Epithelial cell of esophagus (primary cell): ENCODE measurements at places on chromosomes 11 and 22.
A peak's percentile ranks its signal among the peaks of the same experiment; 100 is the strongest.

DNA sequence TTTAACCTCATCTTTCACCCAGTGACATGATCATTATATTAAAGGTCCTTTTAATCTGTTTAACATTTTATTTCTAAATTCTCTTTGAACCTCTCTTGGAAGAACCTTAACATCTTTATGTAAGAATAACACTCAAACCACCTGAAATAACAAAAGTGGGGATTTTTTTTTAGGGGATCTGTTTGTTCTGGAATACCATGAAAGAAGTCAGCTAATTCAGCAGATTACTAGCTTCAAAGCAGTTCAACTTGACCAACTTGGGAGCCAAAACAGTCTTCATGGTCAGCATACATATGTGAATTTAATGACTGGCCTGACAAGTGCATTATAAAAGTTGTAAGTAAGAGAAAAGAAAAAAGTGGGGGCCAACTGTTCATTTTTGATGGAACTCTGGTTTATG lies 52.3 kb downstream of the CCDC34 start:
- no peak for DNase-seq

DNA sequence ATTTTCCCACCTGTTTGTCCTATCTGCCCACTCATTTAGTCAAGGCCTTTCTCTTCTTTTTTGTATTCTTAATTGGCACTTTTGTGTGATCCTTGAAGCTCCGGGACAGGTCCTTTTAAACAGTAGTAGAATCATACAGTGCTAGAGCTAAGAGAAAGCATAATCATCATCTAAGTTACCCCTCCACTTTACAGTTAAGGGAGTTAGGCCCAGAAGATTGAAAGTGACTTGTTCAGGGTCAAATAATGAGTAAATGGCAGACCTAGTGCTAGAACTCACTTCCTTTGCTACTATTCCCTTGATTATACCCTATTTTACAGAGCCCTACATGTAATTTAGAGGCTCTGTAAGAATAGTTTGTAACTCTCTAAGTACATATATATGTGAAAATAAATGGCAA lies 2.5 kb downstream of the USP47 start:
- DNase-seq = no peak

- no peak for DNase-seq
Observed at GRCh38 chr11:115716080-115716479, 211.9 kb upstream of the CADM1 start.

- DNase-seq = no peak
Observed at GRCh38 chr11:125157953-125158680, 6.4 kb upstream of the PKNOX2 start.

GRCh38 chr11:61940466-61940865 lies 9.7 kb upstream of the BEST1 start:
- no peak for DNase-seq

DNA sequence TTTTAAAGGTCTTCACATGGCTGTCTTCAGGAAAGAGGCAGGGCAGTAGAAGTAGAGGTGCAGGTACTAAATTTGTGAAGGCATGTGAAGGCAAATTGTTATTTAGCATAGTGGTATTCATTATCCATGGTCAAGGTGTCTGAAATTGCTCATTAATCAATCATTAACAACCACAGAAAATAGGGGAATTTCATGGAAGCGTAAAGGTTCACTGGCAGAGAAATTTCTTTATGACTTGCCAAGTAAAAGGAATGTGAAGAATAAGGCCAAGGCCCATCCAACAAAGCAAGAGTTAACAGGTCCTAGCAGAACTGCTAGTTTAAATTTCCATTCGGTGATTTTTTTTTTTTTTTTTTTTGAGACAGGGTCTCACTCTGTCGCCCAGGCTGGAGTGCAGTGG lies 59.0 kb downstream of the RSF1 start:
- DNase-seq = no peak

DNA sequence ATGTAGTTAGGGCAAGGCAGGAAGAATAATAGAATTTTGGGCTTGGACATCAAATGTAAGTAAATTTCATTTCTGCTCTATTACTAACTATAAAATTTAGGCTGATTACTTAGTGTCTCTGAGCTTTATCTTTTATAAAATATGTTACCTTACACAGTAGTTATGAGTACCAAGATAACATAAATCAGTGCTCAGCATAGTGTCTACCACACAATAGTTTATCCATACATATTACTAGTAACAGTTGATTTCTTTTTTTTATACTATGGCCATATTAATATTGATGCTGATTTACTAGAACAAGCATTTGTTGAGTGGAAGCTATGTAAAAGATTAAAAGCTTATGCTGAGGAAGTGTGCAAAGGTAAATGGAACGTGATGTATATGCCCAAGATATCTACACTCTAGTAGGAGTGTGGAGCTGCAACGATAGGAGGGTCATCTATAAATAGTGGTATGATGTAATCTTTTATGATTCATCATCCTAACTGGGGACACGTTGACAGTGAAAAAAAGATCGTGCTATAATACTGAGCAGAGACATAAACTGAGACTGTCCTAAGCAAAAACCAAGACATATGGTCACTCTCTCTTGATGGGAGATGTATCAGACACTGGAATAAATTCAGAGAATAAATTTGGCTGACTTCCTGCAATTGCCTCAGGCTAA lies 8.7 kb upstream of the SLC5A12 start:
- peak; percentile 3 for DNase-seq

GRCh38 chr11:14288189-14288935 lies 70.6 kb downstream of the RRAS2 start:
- peak; percentile 51 for DNase-seq

- DNase-seq = peak; percentile 70
Observed at GRCh38 chr11:131025020-131025419, 108.7 kb upstream of the SNX19 start.

GRCh38 chr11:17556999-17557398 lies 9.9 kb downstream of the OTOG start:
- DNase-seq = no peak

- DNase-seq = no peak
Observed at GRCh38 chr22:41831383-41831782, 1.5 kb upstream of the SREBF2 start.

GRCh38 chr22:40733919-40734318 lies 54.6 kb downstream of the MCHR1 start:
- no peak for DNase-seq

DNA sequence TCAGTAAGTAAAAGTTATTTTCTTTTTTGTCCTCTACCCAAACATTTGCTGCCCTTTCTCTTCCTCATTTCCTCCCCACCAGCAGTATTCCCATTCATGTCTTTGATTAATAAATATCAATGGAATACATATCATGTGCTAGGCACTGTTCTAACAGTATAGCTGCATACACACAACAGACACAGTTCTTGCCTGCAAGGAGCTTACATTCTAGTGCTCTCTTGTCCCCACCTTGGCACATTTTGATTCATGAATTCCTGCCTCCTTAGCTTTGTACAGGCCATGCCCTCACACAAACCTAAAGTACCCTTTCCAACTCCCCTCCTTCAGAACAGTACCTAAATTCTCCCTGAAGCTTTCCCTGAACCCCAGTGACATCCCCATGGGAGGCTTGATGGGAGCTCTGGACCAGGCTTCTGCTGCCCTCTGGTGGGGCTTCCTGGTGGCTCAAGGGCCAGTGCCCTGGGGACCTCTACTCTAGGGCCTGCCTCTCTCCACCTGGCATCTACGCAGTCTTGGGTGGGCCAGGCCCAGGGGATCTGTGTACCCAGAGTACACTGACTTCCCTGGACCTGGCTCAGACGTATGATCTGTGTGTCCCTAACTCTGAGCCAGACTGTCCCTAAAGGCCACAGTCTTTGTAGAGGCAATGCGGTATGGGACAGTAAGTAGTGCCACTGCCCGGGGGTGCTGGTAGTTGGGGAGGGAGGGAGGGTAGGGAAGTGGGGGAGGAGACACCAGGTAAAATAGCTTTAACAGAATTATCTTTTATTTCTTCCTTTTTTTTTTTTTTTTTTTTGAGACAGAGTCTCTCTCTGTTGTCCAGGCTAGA lies 14.1 kb downstream of the RPS13 start:
- DNase-seq = peak; percentile 62

DNA sequence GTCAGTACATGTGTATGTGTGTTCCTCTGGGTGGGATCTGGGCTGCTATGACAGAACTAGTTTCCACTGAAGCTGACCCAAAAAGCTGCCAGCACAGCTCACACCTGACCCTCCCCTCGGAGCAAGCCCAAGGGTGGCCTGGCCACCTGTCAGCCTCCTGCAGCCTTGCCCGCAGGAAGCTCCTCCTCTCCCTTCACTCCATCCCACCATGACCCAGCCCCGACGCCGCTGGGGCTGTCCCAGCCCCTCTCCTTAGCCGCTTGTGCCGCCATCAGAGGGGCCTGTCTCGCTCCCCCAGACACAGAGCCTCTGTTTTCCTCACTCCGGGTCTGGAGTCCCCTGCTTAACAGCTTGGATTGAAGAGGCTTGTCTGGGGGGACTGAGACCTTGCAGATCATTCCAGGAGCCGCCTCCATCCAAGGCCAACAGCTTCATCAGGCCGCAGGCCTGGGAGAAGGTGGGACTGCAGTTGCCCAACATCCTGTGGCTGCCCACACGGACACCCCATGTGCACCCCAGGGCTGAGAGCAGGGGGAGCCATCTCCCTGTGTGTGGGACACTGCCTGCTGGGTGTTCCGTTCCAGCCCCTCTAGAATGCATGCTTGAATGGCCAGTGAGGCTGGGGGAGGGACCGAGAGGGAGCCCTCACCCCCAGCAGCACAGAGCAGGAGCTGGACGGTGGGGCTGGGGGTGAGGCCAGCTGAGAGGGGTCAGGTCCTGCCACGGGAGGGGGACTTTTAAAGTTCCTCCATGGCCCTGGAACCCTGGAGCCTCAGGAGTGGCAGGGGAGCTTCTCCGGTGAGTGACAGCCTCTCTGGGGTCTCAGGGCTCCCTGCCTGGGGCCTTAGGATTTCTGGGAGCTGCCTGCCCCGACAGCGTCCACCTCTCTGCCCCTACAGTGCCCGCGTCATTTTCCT lies 696 bp downstream of the MRGPRF start:
- no peak for DNase-seq

GRCh38 chr11:14538271-14538925 lies 18.2 kb upstream of the PSMA1 start:
- DNase-seq = no peak

GRCh38 chr11:35619855-35620640 lies 1.8 kb downstream of the FJX1 start:
- DNase-seq = peak; percentile 40

DNA sequence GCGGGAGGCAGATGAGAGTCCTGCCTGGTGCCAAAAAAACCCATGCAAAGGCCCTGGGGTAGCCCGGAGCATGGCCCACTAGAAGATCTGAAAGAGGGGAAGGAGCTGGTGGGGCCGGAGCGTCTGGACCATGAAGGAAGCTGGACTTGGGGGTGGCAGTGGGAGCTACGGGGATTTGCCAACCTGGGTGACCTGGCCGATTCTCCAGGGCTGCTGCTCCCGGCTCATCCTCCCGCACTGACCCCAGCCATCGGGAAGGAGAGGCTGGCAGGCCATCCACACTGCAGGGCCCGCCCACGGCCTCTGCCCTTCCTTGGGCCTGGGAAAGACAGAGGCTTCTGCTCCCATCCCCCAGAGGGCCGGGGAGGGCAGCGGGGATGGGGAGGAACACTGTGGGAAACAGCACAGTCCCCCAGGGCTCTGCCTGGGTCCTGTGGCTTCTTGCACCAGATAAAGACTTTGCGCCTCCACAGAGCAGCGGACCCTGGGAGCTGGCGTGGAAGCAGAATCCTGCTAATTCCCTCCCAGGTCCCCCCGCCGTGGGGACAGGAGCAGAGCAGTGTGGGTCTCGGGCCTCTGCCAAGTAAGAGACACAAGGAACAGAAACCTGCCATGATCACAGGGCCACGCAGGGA lies 87.1 kb upstream of the LINC01488 start:
- no peak for DNase-seq

- DNase-seq = no peak
Observed at GRCh38 chr11:47915374-47915773, 65.0 kb upstream of the PTPRJ start.

DNA sequence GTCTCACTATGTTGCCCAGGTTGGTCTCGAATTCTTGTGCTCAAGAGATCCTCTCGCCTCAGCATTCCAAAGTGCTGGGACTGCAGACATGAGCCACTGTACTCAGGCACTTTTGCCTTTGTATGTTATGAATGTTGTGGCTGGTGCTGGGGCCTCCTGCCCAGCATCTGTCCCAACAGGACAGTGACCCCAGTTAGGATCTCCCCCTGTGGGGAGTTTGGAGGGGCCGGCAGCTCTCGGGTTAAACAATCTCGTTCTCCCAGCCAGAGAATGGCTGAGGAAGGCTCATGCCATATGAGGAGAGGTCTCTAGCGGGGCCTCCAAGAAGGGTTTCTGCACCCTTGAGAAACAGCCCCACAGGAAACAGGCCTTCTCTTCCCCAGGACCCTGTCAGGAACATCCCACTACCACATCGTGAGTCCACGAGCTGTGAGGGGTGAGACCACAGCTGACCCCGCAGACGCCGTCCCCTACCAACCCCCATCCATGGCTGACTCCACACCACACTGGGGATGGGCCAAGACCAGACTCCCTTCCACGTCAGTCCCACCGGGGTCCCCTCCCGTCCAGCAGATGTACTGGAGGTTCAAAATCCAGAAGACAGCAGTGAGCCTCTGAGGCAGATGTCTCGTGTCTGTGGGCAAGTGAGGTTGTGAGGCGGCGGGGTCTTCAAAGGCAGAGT lies 54.1 kb downstream of the SHANK2 start:
- DNase-seq = no peak

- DNase-seq = no peak
Observed at GRCh38 chr22:26194877-26195276, 25.6 kb downstream of the SEZ6L start.

- no peak for DNase-seq
Observed at GRCh38 chr22:48595511-48595905, 1232.2 kb downstream of the BRD1 start.

GRCh38 chr11:131652231-131652630 lies 281.8 kb downstream of the NTM start:
- DNase-seq = no peak

- no peak for DNase-seq
Observed at GRCh38 chr11:84819537-84819936, 807.6 kb downstream of the DLG2 start.

DNA sequence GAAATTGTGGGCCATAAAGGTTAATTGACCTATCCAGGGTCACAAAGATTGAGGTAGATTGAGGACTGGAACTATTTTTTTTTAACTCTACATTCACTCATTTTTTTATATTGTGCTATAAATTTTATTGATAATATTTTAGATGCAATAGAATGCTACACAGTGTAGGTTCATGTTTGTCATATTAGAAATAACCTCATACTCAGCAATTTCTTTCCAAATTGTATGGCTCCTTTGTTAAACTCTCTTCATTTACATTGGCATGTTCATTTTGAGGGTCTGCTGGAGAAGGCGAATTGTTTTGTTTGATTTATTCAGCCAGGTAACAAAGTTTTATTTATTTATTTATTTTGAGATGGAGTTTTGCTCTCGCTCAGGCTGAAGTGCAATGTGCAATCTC lies 44.6 kb downstream of the UVRAG start:
- DNase-seq = no peak
